GDM1 (cell line): ENCODE measurements at places on chromosomes 12 and 14.

DNA sequence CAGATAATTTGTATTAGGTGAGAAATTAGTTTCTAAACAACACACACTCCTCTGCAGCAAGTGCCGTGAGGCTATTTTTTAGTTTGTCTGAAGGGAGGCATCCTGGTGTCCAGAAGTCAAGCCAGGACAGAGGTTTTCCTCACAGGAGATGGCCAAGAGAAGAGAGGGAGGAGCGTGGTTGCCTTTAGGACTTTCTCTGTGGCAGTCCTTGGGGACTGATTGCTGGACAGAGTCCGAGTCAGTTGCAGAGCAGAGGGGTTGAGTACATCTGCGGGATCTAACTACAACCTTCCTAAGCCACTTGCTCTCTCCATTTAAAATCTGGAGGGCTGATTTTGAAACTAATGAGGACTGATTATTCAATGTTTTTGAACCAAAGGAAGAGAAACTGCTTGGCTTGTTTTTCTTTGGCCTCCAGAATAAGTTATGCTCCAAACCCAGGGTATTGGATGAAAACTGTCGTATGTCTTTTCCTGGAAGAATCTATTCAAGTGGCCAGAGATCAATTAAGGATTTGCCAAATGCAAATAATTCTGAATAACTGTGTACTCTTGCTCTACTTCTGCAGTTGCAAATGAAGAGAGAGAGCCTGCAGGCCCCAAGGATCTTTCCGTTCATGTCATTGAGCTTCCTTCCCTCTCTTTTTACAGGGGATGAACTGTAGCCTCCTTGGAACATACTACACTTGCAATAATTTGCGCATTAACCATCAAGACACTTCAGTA, 1.2 kb downstream of the SLCO1C1 start:
- DNase-seq, result no peak

DNA sequence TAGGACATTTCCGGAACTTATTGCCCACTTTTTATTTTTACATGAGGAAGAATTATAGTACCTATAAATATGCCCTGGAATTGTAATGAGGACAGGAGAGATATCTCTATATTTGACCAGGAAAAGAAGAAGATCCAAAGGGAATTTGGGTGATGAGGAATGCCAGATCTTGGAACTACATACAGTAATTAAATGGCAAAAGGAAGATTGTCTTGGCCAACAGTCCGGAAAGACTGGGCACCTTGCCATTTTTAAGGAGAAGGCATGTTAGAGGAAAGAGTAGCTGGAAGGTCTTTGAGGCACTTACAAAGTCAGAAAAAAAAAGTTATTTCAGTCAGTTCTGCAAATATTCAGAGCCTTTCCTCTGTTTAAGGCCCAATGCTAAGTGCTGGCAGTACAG, 616.4 kb downstream of the MED13L start:
- no peak for DNase-seq

GRCh38 chr14:94330857-94331256, 7.7 kb upstream of the SERPINA6 start:
- no peak for DNase-seq

DNA sequence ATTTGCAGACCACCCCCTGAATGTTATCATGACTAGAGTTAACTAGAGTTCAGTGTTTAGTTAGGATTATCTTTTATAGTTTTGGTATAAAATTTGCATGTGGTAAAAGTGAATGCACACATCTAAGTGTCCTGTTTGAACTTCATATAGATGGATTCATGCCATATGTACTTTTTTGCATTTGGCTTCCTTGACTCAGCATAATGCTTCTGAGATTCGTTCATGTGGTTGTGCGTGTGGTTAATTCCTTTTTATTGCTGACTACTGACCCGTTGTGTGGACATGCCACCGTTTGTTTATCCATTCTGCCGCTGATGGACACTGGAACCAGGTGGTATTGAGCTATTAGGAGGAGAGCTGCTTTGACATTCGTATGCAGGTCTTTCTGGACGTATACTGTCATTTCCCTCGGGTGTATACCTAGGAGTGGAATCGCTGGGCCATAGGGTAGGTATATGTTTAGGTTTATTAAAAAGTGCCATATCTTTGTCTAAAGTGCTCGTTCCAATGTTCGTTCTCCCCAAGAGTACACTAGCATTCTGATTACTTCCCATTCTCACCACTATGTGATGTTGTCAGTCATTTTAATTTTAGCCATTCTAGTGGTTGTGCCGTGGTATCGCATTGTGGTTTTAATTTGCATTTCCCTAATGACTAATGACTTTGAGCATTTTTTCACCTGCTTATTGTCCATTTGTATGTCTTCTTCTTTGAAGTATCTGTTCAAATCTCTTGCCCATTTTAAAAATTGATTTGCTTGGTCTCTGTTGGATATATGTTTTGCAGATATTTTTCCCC, 37.7 kb downstream of the RIN3 start:
- no peak for DNase-seq
